ENCODE measurements at places on chromosomes 5 and 9. TPM values are rescaled to one million over a fixed set of nuclear protein-coding genes. Genes with fewer than 3 reads are reported as not detected.

DNA sequence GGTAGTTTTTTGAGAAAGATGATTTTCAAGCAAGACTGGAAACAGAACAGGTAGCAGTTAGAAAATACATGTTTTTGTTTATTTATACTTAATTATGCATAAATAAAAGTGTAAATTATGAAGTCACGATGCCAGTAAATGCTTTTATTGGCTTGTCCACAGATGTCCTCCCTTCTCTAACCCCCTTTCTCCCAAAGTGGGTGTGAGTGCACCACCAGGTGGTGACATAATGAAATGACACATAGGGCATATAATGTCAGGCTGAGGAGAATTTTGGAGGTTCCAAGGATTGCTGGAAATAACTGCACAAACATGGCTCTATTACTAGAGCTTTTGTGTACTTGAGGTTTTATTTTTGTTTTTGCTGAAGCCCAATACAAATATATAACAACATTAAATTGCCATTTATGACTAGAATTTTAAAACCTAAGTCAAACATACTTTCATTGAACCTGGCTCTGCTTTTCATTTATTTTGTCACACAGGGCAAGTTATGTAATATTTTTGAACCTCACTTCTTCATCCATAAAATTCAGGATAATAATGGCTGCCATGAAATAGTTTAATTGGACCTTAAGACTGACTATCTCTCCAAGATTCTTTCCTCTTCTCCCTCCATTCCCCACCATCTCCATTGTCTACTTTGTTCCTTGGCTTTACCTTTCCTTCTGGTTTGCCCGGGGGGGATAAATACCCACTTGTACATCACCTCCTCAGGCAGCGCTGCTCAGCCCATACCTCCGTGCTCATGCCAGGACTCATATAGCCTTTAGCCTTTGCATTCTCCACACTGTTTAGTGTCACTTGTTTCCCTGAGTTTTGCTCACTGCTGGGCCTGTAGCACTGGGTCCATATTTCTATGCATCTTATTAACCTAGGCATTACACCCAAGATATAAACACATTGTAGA is 168.8 kb downstream of the PDE4D start:
- no peaks in the 10 kb centered on the region for H3K36me3 ChIP-seq
- H3K4me1 ChIP-seq: no peaks in the 10 kb centered on the region
- H3K4me3 ChIP-seq: no peak overlapping the region

DNA sequence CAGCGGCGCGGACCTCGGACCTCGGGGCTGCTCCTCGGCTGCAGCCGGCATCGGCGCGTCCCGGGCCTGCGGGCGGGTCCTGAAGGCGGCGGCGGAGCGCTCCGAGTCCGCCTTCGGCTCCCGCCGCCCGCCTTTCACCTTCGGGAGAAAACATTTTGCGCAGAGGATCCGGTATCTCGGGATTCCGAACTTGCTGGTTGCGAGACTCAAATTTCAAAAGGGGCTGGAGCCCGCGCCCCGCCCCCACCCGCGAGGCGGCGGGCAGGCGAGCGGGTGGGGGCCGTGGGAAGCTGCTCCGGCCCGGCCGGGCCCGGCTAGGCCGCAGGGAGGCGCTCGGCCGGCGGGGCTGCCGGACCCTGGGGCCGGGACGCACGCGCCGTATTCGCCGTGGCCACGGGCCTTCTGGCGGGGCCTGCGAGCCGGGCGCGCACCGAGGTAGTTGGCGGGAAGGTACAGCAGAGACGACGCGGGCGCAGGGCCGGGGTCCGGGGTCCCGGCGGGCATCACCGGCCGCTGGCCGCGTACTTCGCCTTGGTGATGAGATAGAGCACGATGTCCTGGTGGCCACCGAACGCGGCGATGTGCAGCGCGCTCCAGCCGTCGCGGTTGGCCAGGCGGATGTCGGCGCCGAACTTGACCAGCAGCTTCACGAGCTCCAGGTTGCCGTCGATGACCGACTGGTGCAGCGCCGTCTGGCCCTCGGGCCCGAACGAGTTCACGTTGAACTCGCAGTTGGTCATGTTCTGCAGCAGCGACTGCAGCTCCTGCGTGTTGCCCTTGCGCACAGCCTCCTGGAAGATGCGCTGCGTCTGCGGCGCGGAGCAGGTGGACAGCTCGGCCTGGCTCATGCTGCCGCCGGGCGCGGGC is 757 bp downstream of the NRARP start:
- peak overlapping the region; percentile 66 for H3K4me3 ChIP-seq
- peak; percentile 32 for DNase-seq
- no peaks in the 10 kb centered on the region for H3K36me3 ChIP-seq
- H3K4me1 ChIP-seq: peaks cover 28% of the 10 kb centered on the region

DNA sequence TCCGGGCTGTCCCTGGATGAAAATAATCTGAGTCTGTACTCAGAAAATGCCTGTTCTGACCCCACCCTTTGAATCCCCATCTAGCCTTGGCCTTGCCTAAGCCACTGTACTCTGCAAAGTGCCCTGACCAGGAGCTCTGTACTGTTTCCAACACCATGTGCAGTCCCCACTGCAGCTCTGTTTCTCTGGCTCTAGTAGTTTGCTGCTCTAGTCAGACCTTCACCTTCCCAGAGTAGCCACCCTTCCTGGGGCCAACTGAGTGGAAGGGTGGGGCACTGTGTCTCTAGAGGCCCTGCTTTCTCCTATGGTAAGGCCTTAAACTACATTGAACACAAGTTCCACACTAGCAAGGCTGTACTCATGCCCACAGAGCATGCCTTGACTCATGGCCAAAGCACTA is 31.9 kb downstream of the P4HA2 start:
- no peaks in the 10 kb centered on the region for H3K36me3 ChIP-seq
- no peaks in the 10 kb centered on the region for H3K4me1 ChIP-seq
- H3K27me3 ChIP-seq: no peaks in the 10 kb centered on the region
- no peak overlapping the region for H3K4me3 ChIP-seq
- DNase-seq: peak; percentile 6
- H3K27ac ChIP-seq: no peak overlapping the region

DNA sequence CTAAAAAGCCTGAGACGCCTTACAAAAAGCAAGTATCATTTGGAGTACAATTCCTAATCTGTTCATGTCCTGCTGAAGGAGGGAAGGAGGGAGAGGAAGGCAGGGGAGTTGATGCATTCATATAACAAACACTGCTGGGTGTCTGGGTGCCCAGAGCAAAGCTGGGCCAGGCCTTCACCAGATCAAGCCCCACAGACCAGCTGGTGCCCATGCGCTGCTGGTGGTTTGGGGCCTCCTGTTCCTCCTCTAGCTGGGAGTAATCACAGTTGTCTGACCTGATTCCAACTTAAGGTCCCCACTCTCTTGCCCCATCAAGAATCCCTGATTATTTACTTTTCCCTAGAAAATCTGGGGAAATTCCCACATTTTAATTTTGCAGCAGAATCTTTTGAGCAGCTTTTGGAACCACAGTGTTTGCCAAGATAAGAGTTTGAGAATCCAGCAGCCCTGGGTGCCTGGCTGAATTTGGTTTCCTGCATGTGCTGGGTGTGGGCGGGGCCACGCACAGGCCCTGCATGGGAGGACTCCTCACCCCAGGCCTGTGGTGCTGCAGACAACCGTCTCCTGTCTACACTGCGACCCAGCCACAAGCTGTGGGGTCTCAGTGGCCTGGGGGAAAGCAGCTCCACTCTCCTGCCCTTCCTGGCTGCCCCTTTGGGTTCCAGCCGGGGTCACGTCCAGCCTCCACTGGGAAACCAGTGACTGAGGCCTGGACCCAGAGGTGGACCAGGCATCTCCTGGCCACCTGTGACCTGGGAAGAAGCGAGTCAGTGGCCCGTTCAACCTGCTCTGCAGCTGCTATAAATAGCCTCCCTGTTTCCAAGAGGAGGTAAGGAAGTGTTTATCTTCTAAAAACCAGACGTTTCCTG is 47.5 kb downstream of the NEURL1B start:
- no peaks in the 10 kb centered on the region for H3K36me3 ChIP-seq
- no peak overlapping the region for H3K4me3 ChIP-seq
- peaks cover 14% of the 10 kb centered on the region for H3K4me1 ChIP-seq

GRCh38 chr5:71923755-71924154 is 183.5 kb upstream of the MAP1B start:
- DNase-seq: no peak
- H3K4me1 ChIP-seq: no peaks in the 10 kb centered on the region
- H3K36me3 ChIP-seq: no peaks in the 10 kb centered on the region
- H3K27ac ChIP-seq: no peak overlapping the region
- no peaks in the 10 kb centered on the region for H3K27me3 ChIP-seq
- no peak overlapping the region for H3K4me3 ChIP-seq

Gene MYOZ3
- 0.32 TPM for total RNA-seq

Gene SUSD3
- 1.6 TPM for total RNA-seq

Data from colonic mucosa (tissue), 4 donors.